ENCODE measurements at places on chromosomes 6 and 20.

- peak; percentile 83 for DNase-seq
Measured at GRCh38 chr6:3227363-3228045, at the start of gene TUBB2B. Gene TUBB2B, minus strand, starts transcription at chr6:3227653. Its CDS starts 110 bp downstream, at chr6:3227543.

DNA sequence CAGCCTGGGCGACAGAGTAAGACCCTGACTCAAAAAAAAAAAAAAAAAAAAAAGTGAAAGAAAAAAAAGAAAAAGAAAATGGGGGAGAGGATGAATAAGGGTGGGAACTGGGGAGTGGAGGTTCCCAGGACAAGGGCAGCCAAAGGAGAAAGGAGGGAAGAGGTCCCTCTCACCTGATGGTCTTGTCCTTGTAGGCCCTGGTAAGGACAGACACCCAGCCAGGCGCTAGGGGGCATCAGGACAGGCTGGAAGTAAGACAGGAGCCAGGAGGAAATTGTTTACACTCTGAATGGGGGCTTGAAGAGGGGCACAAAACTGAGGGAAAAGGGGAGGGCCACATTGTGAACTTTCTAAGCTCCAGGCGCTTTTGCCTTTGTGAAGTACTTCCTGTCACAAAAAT is 2.3 kb upstream of the ALDH5A1 start:
- peak; percentile 20 for DNase-seq

DNA sequence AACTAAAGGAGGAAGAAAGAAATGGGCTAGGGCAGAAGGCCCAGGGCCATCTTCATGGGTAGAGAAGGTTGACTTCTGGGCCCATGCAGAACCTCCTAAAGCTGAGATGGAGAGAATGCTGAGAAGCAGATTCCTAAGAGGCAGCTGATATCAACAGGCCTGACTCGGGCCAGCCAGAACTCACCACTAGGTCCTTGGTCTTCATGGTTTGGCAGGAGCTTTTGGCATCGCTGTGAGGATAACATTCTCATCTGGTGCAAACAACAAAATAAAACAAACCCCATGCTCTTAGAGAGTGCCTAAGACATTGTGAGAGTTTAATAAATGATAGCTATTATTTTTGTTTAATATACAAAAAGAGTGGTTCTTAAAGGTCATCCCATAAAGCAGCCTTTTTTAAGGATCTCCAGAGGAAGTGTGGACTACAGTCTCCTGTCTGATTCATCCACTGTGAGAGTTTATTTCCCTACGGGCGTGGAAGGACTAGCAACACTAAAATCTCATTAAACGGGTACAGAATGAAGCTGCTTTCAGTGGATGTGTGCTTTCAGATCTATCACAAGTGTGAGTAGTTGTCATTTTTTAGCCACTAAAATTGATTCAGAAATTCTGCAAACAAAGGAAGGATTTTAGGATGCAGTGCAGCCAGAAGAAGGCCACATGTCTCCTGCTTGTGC is 160.0 kb downstream of the PLCB4 start:
- no peak for DNase-seq

DNA sequence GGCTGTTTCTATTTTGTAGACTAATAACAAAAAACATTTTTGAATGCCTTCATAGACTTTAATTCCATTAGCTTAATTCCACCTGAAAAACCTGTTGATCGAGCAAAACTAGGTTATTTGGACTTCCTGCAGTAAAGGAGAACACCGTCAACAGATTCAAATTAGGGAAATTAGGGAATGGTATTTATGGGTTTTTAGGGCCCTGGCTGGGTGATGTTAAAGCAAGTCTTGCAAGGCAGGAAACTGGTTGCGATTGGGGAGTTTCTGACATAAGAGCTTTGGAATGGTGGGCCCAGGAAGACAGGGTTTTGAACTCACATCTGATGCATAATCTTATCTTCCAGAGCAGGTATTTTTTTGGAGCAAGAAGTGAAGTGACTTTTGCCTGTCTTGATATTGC is 40.1 kb upstream of the TFAP2C start:
- no peak for DNase-seq

DNA sequence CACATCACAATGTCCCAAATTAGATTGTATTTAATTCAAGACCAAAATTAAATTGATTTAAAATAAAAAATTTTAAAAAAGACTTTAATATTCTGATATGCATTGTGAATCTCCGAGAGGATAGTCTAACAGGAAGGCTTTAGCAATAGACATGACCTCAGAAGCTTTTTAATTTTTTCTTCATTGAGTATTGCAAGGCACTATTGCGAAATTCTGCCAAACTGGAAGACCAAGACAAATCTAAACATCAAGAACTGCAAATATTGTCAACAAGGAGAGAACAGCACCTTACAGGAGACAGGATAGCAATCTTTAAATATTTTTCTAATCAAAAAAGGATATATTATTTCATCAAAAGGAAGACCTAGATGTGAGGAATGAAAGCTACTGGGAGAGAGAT is 56.9 kb downstream of the BMP5 start:
- DNase-seq: no peak

GRCh38 chr6:47414423-47415167 is 63.0 kb upstream of the CD2AP start:
- DNase-seq: peak; percentile 23

Data from fibroblast of skin of scalp (primary cell).